Type B pancreatic cell (in vitro differentiated cells): ENCODE measurements at places on chromosomes 12 and 14.
A peak's percentile ranks its signal among the peaks of the same experiment; 100 is the strongest.

DNA sequence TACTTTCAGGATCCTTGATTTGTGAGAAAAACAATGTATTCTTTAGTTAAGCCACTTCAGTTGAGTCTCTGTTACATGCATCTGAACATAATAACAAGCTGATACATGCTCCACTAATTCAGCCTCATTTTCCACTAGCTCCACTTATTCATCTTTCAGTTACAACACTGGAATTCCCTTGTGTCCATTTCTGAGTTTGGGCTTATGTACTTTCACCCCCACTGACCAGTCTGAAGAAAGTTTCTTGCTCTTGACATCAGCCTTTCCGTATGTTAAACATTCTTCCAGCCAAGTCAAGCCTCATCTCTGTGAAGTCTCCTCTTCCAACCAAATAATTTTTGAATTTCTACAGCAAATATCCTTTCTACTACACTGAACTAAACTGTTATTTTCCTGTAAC lies 592.5 kb upstream of the NOVA1 start:
- no peak for DNase-seq

DNA sequence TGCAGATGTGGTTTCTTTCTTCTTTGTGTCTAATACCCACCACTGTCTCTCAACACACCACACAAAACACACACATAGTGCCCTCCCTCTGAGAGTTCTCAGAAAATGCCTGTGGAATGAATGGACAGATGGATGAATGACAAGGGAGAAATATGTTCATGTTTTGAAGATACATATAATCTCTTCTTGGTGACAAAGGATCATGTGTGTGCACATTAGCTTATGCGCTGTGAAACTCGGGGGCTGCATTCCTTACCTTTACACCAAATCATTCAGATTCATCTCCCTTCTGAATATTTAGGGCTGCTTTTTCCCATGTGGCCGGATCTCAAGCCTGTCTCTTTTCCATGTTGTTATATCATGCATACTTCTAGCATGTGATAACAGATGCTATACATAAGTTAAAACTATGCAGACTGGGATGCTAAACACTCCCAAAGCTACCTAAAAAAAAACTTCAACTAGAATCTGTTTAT lies 111.4 kb downstream of the EPS8 start:
- DNase-seq = no peak

DNA sequence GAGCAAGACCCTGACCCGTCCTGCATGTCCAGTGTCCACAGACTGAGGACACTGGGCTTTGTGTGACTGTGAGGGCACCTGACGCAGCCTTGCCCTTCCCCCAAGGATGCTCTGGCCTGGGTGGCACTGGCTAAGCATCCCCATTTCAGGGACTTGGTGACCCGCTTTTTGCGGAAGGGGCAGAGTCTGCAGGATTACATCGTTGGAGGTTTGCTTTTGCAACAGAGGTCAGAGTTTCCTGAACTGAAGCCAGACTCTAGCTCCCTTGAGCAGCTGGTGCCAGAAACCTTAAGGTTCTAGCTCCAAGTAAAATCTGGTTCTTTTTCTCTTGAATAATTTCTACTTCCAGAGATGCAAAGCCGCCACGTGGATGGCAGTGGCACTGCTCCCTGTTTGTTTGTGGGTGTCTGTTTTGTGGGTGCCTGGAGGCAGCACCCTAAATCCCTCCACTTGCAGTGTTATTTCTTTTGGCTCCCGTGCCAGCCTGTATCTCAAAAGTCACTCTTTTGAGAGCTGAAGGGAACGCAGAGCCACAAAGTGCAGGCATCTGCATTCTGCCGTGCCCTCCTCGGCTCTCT lies 184.7 kb downstream of the TSPAN9 start:
- DNase-seq = no peak

- peak; percentile 67 for DNase-seq
Measured at GRCh38 chr14:47278233-47278842, 397.1 kb downstream of the MDGA2 start.

DNA sequence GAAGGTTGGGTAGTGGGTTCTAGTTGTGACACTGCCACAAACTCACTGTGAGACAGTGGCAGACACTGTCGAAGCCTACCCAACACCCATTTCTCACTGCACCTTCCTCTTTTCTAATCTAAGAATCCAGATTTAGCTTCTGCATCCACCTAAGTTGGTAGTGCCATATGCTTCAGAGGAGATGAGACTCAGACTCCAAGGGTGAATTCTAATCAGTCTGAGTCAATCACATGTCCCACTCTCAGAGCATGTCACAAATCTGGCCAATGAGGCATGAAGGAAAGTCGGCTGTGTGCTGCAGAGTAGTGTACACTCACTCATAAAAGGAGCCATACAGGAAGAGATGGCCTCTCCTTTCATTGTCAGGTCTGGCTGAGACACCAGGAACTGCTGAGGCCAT lies 102.1 kb upstream of the RAP1B start:
- no peak for DNase-seq

DNA sequence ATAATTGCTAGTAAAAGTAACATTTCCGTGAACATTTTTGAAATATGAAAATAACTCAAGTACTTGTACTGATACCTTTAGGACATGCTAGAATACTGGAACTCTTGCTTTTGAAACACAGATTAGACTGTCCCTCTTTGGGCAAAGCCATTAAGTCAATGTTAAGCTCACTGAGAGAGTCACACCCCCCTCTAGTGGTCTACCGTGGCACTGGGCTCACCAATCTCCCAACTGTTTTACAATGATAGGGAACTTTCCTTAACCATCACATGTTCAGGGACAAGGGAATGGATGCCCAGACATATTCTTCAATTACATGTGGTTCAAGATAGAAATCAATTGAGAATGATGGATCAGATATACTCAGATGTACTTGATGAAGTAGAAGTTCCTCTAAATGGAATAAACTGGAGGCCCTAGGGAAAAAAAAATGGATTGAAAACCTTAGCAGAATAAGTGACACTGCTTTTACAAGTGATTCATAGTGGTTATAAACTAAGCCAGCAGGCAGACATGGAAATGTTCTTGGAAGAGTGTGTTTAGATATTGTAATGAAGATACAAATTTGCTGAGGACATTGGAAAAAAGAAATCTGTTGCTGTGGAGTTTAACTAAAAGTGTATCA lies 17.8 kb downstream of the NANOG start:
- peak; percentile 73 for DNase-seq

GRCh38 chr14:66698503-66698902 lies 190.6 kb downstream of the GPHN start:
- DNase-seq = no peak

- no peak for DNase-seq
Measured at GRCh38 chr12:45695035-45695434, 34.5 kb upstream of the ARID2 start.

- DNase-seq = no peak
Measured at GRCh38 chr14:104892531-104893434, 27.7 kb downstream of the CEP170B start.

DNA sequence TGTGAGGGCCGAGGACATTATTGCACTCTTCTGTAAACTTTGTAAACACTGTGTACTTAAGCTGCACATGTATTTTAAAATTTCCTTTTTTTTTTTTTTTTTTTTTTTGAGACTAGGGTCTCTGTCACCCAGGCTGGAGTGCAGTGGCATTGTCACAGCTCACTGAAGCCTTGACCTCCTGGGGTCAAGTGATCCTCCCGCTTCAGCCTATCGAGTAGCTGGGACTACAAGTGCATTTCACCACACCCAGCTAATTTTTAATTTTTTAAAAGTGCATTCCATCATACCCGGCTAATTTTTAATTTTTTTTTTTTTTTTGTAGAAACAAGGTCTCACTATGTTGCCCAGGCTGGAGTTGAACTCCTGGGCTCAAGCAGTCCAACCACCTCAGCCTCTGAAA lies 42.4 kb downstream of the RASSF8 start:
- DNase-seq = no peak

DNA sequence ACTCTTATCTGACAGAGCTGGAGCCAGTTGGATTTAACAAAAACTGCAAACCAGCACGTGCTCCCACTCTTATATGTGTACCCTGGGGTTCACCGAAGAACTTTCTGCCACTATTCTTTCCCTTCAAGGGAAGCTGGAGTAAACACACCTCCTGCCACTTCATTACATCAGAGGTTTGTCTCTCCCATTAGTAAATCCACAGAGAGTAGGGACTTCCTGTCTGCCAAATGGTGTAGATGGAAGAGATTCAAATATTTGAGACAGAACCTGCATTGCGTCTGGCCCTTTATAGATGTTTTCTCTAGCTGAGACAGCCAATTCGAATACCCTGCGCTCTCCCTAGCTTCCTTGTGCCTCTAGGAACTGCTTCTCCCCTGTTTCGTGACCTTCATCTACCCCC lies 29.1 kb upstream of the AEBP2 start:
- DNase-seq = no peak

- DNase-seq = no peak
Measured at GRCh38 chr12:52837781-52838608, 3.9 kb upstream of the KRT79 start.

- DNase-seq = no peak
Measured at GRCh38 chr14:100582496-100583165, 4.6 kb downstream of the BEGAIN start.

- DNase-seq = no peak
Measured at GRCh38 chr12:6332459-6332858, 9.4 kb downstream of the TNFRSF1A start.

DNA sequence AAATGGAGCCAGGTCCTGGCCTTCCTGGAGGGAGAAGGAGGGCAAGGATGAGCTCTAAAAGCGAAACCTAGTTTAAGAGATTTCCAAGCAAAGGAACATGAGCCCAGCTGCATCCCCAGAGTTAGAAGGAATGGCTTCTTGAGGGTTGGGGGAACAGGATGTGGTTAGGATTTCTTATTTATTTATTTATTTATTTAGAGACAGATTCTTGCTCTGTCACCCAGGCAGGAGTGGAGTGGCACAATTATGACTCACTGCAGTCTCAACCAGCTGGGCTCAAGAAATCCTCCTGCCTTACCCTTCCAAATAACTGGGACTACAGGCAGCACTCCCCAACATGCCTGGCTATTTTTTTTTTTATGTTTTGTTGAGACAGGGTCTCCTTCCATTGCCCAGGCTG lies 25.3 kb upstream of the TMEM106C start:
- no peak for DNase-seq

GRCh38 chr12:53659571-53659981 lies 16.3 kb downstream of the ATP5MC2 start:
- no peak for DNase-seq

GRCh38 chr12:53852992-53853391 lies 85.6 kb upstream of the HOXC13 start:
- no peak for DNase-seq

- DNase-seq = no peak
Measured at GRCh38 chr14:99316281-99317163, 44.5 kb upstream of the BCL11B start.

GRCh38 chr12:3600039-3600720 lies 109.2 kb downstream of the PRMT8 start:
- no peak for DNase-seq

DNA sequence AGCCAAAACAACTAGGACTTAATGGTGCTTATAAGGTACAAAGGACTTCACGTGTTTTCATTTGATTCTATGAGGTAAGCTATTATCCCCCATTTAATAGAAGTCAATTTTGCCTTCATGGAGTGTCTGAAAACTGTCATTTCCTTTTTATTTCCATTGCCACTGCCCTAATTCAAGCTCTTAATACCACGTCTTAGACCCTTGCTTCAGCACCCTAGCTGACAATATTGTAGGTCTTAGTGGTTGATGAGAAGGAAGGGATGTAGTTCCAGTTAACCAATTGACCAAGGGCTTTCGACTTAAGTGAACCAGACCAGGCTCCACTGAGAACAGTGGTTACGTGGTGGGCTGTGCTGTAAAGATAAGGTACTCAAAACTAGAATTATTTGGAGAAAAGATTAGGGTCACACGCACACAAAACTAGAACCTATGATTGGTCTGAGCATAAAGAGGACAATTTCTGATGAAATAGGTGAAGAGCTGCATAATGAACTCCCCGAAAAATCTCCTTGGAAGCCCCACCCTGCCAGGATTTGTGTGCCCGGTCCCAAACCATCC lies 9.6 kb upstream of the ASIC1 start:
- no peak for DNase-seq

DNA sequence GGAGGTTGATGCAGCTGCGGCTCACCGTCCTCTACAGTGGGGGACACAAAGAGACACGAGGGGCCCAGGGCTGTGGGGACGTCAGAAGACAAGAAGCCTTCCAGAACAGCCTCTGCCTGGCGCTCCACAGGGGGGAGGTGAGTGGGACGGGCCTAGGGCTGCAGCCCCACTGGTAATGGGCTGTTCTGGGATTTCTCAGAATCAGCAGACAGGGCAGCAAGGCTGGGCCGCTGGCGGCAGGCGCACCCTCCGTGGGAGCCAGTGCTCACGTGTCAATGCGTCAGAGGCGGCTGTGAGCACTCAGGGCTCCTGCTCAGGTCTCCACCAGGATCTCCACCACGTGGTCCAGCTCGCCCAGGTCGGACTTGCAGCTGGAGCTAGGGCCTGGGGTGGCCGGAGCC lies 10.0 kb downstream of the CDCA4 start:
- no peak for DNase-seq

DNA sequence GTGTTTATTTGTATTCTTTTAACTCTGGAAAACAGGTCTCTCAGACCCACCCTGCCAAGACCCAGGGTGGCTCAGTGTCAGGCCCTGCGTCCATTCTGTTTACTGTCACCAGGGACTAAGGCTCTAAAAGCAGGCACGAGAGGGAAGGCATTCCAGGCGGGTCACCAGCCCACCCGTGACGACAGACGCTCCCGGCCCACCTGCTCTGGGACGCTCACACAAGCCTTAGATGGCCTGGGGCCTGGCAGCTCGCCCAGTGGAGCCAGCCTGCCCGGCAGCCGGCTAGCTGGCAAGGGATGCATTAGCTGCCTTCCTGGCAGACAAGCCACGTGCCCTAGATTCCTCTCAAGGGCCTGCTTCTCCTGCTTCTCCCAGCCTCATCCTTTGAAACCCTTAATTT lies 9.2 kb upstream of the NUAK1 start:
- no peak for DNase-seq

GRCh38 chr14:105944632-105945610 lies 418.5 kb downstream of the TMEM121 start:
- no peak for DNase-seq

GRCh38 chr12:6963791-6964413 lies 6.6 kb downstream of the PHB2 start:
- DNase-seq = no peak

- DNase-seq = no peak
Measured at GRCh38 chr14:21070610-21071224, 613 bp downstream of the ARHGEF40 start.

DNA sequence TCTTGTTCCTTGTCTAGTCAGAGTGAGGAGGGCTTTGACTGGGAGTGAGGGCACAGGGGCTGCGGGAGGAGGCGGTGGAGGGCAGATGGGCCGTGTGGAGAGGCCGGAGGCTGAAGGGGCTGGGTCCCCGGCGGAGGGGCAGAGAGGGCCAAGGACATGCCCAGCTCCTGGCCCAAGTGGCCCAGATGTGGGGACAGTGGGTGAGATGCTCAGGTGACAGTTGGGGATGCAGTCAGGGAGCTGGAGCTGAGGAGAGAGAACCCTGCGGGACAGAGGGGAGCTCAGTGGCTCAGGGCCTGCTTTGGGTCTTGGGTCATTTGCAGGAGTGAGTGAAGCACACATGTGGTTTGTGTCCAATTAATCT lies 26.5 kb upstream of the PLD4 start:
- DNase-seq = no peak

- no peak for DNase-seq
Measured at GRCh38 chr12:62632411-62632918, 165.8 kb downstream of the MON2 start.
